ENCODE measurements at places on chromosomes 3 and 15.

GRCh38 chr3:185549651-185550111 lies 2.7 kb downstream of the LIPH start:
- no peak for DNase-seq

DNA sequence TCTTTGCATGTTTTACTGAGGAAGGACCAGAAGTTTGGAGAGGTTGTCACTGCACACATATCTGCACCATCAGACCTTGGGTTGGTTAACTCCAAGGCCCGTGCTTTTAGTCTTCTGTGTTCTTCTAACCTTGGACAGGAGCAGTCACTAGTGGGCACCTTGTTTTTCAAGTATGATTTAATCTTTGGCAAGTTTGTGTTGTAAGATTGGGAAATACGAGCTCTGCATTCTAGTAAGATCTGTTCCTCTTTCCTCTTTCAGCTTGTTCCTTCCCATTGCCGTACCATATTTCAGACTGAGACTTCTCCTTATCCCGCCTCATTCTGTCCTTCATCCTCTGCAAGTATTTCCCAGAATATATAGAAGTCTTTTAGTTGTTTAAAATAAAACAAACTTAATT lies 5.1 kb downstream of the TMOD2 start:
- no peak for DNase-seq

DNA sequence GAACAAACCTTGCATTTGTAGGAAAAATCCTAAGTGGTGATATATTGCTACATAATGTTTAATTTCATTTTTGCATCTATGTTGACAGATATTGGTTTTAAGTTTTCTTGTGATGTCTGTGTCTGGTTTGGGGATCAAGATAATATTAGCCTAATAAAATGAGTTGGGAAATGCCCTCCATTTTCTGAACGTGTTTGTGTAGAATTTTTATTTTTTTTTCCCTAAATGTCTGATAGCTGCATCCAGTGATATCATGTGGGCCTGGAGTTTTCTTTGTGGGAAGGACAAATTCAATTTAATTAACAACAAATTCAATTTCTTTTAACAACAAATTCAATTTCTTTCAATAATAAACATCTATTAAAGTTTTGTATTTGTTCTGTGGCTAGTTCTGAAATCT lies 35.1 kb downstream of the NEDD4 start:
- DNase-seq = no peak

- DNase-seq = no peak
Observed at GRCh38 chr3:36892457-36893136, 52.3 kb downstream of the TRANK1 start.

DNA sequence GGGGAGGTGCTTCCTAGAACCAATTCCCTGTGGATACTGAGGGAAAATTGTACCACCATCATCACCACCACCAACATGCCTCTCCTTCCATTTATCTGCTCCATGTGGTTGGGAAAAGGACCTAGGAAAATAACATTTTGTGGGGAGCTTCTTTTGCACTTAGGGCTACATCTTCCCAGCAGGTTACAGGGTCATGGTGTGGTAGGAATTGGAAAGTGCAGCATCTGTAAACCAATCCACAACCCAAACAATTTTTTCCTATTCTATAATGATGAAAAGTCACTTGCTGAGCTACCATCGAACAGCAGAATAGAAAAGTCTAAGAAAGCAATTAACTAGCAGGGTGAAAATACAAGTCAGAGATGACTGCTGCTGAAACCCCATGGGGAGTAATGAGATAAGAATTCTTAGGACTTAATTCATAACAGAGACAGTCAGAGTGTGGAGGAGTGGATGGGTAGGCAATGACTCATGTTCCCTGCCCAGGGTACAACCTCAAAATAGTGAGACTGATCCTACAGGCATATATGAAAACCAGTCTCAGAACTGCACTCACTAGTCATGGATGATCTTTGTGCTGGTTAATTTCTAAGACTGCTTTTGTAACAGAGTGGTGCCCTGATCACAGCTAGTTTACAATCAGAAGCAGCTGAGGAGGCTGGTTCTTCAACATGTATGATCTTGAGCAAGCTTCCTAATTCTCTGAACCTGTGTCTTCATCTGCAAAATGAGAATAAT lies 38.1 kb upstream of the LEKR1 start:
- DNase-seq = no peak

DNA sequence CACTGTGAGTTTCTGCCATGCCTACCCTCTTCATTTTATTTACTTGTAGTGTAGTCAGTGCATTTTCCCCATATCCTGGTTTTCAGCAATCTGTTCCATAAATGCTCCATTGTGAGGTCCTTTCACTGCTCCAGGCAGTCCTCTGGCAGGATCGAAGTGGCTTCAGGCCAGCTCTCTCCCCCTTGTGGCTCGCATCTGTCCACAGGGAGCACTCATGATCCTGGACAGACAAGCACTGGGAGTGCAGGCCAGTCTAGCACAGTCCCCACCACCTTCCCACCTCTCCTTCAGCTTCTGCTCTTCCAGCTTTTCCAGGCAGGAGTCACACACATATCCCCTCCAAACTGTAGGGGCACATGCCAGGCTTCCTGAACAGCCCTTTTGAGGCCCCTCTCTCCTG lies 173.6 kb downstream of the PPM1L start:
- DNase-seq = no peak

- no peak for DNase-seq
Observed at GRCh38 chr15:33104212-33104611, 90.3 kb downstream of the FMN1 start.

DNA sequence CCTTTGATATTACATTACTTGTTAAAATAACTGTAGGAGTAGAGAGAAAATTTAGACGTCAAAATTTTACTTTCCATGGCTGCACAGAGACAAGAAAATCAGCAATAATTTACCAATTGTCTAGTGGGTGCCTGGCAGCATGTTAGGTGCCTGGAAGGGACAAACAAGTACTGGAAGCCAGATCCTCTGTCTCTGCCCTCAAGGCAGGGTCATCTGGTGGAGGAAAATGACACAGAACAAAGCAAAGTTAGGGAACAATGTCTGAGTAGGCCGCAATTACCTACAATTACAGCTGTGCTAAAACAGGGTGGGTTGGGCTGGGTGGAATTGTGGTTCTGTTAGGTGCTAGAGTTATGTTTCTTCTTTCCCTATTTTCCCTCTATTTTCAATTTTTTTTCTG lies 7.4 kb downstream of the CCDC174 start:
- no peak for DNase-seq

DNA sequence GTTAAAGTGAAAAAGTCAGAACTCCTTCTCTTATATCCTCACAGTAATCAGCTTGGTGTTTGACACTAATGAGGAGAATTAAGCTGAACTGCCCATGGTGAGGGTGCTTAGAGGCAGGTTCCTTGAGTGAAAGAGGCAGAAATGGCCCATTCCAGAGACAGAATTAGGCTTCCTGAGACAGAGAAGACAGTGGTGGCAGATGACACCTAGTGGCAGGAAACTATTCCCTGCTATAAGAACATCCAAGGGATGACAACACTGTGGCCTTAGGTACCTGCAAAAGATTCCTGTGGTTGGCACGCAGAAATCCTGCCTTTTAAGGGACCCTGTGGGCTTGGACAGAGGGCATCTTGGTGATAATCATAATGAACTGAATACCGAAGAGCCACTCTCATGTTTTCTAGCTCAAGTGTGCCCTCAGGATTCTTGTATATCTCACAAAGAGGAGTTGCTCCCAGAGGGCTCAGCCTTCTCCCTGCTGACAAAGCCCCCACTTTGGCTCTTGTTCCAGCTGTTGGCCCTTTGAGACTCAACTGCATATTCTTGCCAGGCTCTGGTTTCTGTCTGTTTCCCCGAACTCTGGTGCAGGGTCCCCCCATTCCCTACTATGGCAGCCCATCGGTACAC lies 56.0 kb downstream of the KBTBD12 start:
- peak; percentile 58 for DNase-seq

DNA sequence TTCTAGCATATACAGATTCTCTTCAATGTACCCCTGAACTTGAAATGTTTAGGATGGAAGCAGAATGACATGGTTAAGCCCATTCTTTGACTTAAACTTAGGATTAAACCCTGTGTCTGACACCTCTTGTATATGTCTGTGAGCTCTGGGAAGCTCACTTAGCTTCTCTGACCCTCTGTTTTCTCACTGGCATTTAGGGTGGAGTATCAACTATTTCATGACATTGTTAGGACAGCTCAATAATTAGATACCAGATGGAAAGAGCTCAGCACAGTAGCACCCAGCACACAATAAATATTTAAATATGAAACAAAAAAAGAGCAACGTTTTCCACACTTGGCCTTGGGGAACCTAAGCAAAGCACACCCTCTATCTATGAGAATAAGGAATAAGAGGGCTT lies 18.2 kb upstream of the RPS17 start:
- no peak for DNase-seq

DNA sequence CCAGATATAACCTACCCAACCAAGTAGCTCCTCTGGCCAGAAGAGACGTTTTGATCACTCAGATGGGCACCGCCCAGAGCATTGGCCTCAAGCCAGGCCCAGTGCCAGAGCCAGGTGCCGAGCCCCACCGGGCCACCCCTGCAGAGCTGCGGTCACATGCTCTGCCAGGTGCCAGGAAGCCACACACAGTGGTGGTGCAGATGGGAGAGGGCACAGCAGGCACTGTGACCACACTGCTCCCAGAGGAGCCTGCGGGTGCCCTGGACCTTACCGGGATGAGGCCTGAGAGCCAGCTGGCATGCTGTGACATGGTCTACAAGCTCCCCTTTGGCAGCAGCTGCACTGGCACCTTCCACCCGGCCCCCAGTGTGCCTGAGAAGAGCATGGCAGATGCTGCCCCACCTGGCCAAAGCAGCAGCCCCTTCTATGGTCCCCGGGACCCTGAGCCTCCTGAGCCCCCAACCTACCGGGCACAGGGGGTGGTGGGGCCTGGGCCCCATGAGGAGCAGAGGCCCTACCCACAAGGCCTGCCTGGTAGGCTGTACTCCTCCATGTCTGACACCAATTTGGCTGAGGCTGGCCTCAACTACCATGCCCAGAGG lies 19.1 kb upstream of the APEH start:
- DNase-seq = no peak

- no peak for DNase-seq
Observed at GRCh38 chr3:115989684-115990421, 366.5 kb downstream of the GAP43 start.

Data from D341Med (cell line).